ENCODE measurements at places on chromosomes 3 and 15.

- DNase-seq: no peak
These were observed 25.9 kb upstream of the CDV3 start for GRCh38 chr3:133547432-133548041.

DNA sequence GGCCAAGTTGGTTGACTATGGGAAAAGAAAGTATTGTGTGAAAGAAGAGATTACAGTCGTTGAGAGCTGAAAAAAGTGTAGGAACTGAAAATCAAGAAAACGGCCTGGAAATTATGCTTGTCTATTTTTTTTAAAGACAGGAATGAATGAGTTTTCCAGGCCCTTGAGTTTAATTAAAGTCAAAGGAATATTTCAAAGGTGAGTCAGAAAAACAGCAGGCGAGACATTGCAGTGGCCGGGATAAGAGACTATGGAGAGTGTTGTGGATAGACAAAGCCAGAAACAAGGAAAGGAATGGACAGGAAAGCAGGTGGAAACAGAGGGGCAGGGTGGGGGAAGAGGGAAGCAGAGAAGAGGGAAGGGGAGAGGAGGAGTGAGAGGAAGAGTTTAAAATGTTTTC is 275.1 kb upstream of the LRTM1 start:
- DNase-seq: no peak

- DNase-seq: no peak
These were observed 5.3 kb downstream of the SIN3A start for GRCh38 chr15:75446151-75446550.

DNA sequence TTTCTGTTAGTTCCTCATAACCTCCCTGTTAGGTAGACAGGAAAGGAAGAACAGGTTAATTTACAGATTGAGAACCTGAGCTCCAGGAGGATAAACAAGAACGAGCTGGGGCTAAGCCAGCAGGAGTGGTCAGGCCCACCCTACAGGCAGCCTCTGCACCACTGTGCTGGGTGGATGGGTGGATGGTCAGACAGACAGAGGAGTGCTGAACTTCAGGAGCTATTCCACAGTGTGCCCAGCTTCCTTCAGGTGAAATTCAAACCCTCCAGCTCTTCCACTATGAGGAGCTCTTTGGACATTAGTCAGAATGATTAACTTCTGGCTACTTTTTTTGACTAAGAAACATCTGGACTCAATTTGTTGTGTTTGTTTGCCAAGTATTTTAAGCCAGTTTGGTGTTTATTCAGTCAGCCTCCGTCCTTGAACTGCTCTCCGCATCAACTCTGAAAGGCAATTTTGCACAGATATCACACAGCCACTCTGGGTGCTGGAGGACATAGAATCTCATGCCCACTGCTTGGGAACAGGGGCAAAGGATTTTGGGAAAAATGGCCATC is 361.9 kb downstream of the CLSTN2 start:
- DNase-seq: no peak

GRCh38 chr3:13303410-13303809 is 116.7 kb downstream of the NUP210 start:
- no peak for DNase-seq

DNA sequence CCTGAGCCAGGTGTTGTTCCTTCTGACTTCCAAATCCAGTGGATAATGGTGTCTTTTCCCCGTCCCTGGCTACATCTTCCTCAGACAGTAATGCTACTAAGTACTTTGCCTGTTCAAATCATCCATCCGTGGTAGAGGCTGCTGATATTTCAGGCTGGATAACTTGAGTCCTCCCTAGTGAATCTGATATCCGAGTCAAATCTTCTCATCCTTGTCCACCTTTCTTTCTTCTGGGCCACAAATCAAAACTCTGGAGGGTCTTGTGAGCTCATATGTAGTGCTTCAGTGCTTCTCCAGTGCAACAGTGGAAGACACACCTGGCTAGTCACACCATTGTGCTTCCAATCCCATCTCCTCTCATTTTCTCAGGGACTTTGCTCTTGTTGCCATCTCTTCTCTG is 11.2 kb downstream of the SH3GL3 start:
- no peak for DNase-seq

DNA sequence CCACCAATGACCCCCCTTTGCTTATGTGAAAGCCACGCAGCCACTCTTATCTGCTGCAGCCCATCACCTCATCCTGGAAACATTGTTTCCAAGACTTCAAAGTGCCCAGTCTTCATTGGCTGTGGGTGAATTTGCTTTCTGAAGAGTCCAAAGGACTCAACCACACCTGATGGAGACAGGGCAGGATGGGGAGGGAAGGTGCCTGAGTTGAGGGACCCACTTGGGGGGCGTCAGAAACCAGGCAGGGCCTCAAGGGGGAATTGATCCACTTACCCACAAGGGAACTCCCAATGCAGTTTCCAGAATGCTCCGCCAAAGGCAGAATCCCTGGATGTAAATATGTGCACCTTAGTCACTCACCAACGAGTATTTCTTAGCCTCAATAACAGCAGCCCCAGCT is 147.9 kb upstream of the ATP2B2 start:
- DNase-seq: no peak

- no peak for DNase-seq
These were observed 87.9 kb downstream of the ITPR1 start for GRCh38 chr3:4581124-4581424.

DNA sequence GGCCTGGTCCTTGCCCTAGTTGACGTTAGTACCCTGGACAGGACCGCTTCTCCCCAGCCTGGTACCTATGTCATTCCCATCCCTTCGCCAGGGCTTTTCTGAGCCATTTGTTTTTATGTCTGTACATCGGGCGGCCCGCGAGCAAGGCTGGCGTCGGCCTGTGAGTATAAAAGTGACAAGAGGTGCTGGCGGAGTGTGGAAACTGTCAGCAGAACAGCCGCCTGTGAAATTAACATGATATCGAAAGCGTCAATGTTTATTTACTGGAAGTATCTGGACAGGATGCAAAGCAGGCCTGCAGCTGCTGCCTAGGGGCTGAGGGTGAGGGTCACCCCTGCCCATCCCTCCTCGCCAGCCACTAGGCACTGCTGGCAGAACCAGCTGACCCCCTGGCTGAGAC is 33.4 kb downstream of the LINGO1 start:
- DNase-seq: no peak

DNA sequence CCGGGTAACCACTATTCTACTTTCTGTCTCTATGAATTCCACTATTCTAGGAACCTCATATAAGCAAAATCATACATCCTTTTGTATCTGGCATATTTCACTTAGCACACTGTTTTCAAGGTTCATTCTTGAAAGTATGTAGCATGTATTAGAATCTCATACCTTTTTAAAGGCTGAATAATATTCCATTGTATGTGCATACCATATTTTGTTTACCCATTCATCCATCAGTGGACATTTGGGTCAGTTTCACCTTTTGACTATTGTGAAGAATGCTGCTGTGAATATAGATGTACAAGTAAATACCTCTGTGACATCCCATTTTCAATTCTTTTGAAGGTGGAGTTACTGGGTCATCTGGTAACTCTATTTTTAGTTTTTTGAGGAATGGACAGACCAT is 36.6 kb upstream of the SEC22A start:
- DNase-seq: no peak

All from cortex of kidney (tissue), 1 donor.